ENCODE measurements at places on chromosomes 11 and 22.
A peak's percentile ranks its signal among the peaks of the same experiment; 100 is the strongest.

DNA sequence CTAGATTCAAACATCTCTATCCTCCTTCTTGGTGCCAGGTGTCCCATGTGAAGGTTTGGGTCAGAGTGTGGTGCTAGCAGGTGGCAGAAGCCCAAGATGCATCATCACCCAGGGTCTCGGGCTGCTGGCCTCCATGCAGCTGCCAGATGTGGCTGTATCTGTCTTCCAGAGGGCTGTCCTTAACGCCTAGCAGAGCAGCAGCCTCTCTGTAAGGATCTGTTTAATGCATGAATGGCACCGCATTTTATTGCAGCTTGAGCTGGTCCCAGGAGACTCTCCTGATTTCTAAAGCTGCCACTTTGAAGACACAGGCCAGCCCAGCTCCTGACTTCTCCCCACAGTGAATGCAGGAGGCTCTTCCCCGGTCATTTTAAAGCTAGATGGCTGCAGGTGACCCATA lies 26.3 kb downstream of the SLC1A2 start:
- DNase-seq = no peak

- DNase-seq = no peak
These were observed 343.9 kb upstream of the CADM1 start for GRCh38 chr11:115848080-115848479.

GRCh38 chr11:62671236-62671607 lies 251 bp upstream of the UQCC3 start:
- DNase-seq = no peak

- DNase-seq = no peak
These were observed 4.0 kb downstream of the LINC01488 start for GRCh38 chr11:69485337-69486041.

DNA sequence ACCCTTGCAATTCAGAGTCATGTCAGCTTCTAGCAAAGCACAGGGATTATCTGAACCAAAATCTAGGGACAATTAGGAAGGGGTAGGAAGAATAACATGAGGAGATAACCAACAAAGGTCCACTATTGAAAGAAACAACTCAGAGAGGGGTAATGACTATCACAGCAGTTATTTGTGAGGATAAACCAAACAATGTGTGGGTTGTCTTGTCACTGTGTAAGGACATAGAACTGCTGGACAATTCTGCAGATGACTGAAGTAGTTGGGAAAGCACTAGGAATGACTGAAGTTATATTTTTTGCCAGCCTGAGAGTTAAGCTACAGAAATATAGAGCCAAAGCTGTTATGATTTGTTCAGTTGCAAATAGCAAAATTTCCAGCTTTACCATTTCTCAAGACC lies 858.4 kb upstream of the CCDC90B start:
- DNase-seq = no peak

DNA sequence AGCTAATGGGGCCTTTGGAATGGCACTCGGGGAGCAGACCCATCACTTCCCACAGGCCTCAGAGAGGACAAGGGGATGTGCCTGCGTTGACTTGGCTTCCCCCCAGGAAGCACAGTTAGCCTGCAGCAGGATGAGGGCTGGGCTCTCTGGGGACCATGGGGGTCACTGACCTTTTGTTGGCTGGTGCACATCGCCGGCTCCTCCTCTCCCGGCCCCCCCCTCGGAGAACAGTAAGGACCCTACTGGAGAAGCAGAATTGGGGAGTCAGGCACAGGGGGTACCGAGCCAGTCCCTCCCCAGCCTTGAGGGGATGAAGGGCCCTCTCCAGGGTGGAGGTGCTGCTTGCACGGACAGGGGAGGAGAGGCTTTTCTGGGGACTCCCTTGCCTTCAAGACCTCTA lies 32.8 kb downstream of the NRXN2 start:
- DNase-seq = no peak

GRCh38 chr11:23772081-23772480 lies 724.8 kb upstream of the LUZP2 start:
- DNase-seq = no peak

DNA sequence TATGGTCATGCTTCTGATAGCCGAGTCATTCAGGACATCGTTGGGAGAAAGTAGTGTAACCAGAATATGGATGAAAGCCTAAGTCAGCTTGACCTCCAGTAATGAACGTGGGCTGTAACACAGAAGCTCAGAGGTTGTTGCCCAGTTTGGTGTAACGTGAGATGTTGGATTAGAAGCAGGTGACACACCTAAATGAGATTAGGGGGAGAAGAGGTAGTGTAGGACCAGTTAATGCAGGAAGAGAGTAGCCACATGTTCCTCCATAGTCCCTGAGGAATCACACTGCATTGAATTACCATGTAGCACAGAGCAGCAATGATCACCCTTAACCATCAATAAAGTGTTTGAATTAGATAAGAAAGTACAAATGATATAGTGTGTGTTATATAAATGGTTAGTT lies 20.4 kb downstream of the FBXO7 start:
- no peak for DNase-seq

DNA sequence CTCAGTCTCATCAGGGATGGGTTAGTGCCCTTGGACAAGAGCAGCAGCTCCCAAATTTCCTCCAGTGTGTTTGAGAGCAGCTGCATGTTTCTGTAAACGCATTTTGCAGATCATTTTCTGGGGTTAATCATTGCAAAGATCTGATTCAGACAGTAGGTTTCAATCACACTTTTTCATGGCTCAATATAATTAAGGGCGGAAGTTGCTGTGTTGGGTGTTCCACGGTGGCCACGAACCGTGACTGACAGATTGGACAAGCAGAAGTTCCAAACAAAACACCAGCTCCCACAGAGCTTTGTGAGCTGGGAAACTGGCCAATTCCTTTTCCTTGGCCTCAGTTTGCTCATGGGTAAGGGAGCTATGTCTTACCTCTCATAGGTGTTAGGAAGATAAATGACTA lies 8.4 kb upstream of the RASSF10 start:
- DNase-seq = no peak

- no peak for DNase-seq
These were observed 2.9 kb downstream of the SRPRA start for GRCh38 chr11:126265811-126266210.

- DNase-seq = no peak
These were observed 3.9 kb upstream of the VSIG10L2 start for GRCh38 chr11:125941619-125942611.

- peak; percentile 88 for DNase-seq
These were observed at the start of gene CPT1A for GRCh38 chr11:68841718-68842426. CPT1A (minus strand) TSS chr11:68841916; CDS start chr11:68815474, 26,442 bp downstream.

DNA sequence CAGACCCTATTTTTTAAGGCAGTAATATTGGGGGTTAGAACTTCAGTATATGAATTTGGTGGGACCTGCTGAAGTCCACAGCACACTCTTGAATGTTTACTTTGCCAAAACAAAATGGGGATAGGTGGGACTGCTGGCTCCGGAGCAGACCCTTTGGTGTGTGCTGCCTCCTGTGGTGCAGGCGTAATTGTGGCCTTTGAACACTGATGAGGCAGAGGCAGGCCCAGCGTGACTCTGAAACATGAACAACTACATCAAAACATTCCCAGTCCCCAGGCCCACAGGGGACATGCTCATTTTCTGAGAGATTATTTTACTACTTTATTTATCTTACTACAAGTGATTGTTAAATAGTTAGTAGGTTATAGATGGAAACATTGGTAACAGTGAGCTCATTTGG lies 225.0 kb upstream of the TBCEL start:
- no peak for DNase-seq

DNA sequence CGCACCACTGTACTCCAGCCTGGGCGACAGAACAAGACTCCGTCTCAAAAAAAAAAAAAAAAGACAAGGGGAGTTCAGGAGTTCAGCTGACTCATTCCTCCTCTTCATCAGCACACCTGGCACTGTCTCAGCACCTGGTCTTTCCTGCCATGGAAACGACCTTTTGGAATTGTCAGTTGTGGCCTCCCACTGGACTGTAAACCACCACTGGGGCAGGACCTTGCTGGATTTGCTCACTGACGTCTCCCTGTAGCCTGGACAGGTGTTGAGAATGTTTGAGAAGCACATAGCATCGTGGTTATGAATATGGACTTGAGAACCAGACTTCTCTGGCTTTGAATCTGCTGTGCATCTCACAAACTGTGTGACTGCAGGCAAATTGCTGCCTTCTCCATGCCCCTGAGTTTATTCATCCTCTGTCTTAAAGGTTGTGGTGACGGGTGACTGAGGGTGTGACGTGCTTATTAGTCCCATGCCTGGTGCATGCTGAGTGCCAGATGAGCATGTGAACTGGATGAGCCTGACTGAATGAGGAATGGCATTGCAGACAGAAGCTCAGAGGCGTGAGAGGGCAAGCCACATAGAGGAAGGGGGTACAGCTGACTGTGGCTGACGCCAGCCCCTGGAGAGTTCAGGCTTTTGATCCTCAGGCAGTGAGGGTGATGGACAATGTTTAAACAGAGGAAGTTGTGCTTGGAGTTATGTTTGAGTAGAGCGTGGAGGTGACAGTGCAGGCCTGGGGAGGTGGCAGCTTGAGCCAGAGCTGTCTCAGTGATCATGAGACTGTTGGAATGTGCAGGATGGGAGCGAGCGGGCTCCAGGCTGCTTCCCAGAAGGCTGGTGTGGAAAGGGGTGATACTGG lies 12.7 kb downstream of the TOM1 start:
- no peak for DNase-seq

- DNase-seq = no peak
These were observed 859 bp upstream of the KRTAP5-5 start for GRCh38 chr11:1628506-1629325.

DNA sequence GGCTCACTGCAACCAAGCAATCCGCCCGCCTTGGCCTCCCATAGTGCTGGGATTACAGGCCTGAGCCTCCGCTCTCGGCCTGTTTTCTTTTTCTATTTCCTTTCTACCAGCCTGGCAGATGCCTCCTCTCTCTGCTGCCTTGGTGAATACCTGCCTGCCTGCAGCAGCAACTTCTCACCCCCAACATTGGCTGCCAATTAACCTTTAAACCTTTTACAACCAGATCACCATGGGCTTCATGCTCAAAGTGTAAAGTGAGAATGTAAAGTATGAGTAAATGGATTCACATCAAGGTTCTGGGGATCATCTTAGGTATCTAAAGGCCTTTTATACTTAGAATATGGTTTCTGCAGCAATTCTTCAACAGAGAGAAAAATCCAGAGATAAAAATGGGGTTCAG lies 13.0 kb upstream of the FCHSD2 start:
- no peak for DNase-seq

DNA sequence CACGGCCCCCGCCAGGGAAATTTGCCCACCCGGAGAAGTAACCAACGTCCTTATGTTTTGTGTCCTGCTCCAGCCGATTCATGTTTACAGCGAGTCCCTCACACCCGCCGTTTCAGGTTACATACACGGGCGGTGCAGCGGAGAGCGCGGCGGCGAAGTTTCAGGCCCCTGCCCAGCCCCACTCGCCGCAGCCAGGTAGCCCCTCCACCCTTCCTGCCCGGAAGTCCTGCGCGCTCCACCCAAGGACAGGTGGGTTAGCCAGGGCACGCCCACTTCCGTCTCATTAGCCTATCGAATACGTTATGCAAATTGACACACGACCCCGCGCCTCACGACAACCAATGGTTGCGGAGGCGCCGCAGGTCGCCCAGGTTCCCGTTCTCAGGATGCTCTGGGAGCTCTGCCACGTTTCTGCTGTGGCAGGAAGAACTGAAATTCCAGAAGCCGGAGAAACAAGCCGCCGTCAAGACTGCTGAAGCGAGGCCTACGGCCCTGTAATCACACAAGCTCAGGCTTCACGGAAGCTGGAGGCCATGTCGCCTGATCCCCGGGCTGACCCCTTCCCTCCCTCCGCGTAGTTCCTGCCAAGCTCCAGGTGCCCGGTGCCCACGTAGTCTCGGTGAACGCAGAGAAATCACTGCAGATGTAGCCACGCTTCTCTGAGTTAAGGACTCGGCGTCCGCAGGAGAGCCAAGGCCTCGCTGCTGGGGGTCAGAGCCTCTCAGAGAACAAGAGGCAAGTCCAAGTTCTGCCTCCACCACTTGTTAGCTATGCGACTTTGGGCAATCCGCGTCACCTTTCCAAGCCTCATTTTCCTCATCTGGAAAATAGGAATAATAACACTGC lies 22.4 kb upstream of the MYH9 start:
- DNase-seq = peak; percentile 57

DNA sequence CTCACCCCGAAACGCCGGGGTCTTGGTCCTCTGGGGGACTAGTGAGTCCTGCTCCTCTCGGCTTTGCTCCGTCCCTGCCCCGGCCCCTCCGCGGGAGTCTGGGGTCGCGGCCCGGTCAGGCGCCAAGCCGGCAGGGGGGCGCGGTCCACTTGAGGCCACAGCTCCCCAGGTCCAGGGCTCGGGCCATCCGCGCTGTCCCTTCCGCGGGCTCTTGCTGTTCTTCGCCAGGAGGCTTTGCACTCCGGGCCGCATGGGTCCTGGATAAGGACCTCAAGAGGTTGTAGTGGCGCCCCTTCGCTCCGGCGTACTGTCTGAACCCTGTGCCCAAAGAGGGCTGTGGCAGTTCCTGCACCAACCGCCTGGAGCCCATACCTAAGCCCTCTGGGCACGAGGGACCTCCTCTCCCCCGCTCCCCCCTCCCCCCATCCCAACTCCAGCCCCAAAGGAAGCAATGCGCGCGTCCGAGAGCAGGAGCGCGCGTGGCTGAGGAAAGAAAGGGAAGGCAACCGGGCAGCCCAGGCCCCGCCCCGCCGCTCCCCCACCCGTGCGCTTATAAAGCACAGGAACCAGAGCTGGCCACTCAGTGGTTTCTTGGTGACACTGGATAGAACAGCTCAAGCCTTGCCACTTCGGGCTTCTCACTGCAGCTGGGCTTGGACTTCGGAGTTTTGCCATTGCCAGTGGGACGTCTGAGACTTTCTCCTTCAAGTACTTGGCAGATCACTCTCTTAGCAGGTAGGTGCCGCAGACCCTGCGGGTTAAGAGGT lies at the start of gene ADM:
Gene ADM (plus strand): TSS at position 579 of the 767 bp plus-strand sequence. CDS start 628 bp downstream, outside the sequence.
- peak; percentile 90 for DNase-seq

DNA sequence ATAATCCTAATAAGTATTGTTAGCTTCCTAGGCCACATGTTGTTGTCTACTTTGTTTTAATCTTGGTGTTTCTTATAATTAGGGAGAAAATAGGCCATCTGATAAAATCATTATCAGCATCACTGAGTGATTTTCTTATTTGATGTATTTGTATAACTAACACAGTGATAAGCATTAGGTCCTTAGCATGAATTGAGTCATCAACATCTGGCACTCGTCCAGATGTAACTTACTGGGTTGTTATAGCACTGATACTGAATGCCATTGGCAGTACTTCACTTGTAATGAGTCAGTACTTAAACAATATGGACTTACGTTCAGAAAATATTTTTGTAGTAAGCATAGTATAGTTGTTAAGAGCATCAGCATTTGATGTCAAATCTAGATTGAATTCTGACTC lies 16.2 kb downstream of the API5 start:
- DNase-seq = no peak

GRCh38 chr22:18111759-18112330 lies 1.2 kb downstream of the TUBA8 start:
- no peak for DNase-seq

DNA sequence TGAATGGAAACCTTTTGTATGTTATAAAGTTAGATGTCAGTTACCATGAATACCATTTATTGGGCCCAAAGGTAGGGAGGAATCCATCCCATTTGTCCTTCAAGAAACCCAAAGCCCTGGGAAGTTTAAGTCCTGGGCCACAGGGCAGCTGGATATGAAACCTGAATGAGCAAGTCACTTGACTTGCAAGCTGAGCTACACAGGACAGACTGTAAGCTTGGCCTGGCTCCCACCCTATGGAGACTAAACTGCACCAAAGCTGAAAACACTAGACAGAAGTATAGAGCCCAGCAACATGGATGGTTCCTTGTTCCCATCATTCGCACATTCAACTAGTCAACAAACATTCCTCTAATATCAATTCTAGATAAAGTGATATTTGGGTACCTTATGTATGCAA lies 71.3 kb downstream of the KCNC1 start:
- no peak for DNase-seq

Data from tibial artery (tissue), 4 donors.